ENCODE measurements at places on chromosomes 7 and 10. TPM values are rescaled to one million over a fixed set of nuclear protein-coding genes. Genes with fewer than 3 reads are reported as not detected.

- H3K27ac ChIP-seq: no peak overlapping the region
- H3K4me1 ChIP-seq: no peaks in the 10 kb centered on the region
- H3K4me3 ChIP-seq: no peak overlapping the region
- H3K36me3 ChIP-seq: no peaks in the 10 kb centered on the region
Observed at GRCh38 chr7:22181663-22182062, 175.3 kb downstream of the RAPGEF5 start.

TMUB1 gene
- total RNA-seq: 30.1 TPM

- no peak overlapping the region for H3K4me3 ChIP-seq
- H3K27ac ChIP-seq: no peak overlapping the region
- H3K4me1 ChIP-seq: no peaks in the 10 kb centered on the region
Observed at GRCh38 chr10:62442894-62443669, 68.9 kb downstream of the ZNF365 start.

DNA sequence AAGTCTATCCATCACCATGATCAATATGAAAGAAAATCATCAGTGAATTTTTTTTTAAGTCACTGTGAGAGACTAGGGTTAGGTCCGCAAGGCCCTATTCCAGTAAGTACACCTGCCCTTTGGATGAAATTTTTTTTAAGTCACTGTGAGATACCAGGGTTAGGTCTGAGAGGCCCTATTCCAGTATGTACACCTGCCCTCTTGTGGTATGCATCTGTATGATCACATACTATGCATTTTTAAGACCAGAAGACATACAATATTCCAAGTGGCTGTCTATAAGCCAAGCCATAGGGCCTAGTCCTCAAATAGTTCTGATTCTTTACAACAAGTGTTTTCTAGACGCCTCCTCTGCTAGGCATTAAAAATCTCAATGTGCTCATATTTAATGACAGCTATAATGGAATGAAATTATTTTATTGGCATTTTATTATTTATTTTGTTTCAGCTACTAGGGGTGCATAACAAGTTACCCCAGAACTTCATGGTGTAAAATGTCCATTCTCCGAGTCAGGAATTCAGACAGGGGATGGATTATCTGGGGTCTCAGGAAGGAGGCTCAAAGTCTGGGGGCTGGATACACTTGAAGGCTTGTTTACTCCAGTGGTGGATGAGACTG lies 53.1 kb downstream of the TEX36 start:
- no peaks in the 10 kb centered on the region for H3K36me3 ChIP-seq
- no peak overlapping the region for H3K27ac ChIP-seq
- H3K4me1 ChIP-seq: no peaks in the 10 kb centered on the region

DNA sequence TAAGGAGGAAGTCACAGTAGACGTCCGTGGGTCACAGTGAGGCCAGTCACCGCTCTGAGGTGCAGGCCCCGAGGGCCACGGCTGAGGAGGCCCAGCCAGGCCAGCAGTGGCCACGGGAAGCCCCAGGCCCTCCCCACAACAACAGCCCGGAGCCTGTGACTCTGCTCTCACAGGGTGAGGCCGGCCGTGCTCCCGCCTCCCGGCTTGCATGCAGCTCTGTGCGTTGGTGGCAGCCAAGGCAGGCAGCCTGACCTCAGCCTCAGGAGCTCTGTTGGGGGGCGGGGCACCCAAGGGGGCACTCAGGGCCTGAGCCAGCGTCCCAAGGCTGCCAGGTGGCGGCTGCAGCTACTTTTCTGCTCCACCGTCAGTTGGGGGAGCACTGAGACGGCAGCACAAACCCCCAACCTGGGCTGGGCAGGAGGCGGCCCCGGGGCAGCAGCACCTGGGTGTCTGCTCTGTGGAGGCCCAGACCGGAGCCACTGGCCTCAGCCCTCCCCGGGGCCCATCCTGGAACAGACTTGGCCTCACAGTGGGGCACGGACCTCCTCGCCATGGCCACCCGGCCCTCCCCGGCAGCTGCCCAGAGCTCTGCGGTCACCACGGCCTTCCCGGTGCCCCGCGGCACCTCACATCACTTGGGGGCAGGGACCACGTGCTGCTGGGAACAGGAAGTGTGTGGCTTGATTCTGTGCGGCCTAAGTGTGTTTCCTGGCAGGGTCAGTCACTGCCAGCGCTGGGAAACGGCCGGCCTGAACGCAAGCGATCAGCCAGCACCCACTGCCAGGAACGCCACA lies 13.3 kb downstream of the CYP2W1 start:
- H3K27me3 ChIP-seq: no peaks in the 10 kb centered on the region
- no peak overlapping the region for H3K27ac ChIP-seq
- no peak overlapping the region for H3K4me3 ChIP-seq
- peaks cover 43% of the 10 kb centered on the region for H3K36me3 ChIP-seq
- no peak for DNase-seq

DNA sequence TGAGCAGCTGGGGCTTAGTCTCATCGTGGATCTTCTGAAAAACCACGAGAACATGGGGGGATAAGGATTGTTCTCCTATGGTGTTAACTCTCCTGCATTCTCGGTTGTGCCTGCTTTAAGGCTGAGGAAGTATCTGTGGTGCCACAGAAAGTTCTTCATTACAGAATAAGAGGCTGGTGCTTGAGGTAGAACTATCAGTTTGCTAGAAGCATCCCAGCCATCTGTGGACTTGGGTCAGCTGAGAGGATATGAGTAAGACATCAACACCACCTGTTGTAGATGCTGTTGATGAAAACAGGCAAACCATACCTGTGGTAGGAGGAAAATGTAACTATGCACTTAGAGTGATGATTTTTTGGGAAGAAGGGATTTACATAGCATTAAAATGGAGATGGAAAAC lies 416.6 kb downstream of the PHTF2 start:
- no peak overlapping the region for H3K4me3 ChIP-seq
- H3K27me3 ChIP-seq: peaks cover 86% of the 10 kb centered on the region
- no peak overlapping the region for H3K27ac ChIP-seq
- H3K36me3 ChIP-seq: no peaks in the 10 kb centered on the region
- no peaks in the 10 kb centered on the region for H3K4me1 ChIP-seq

Measured in MCF 10A (cell line).